Stimulated activated CD4-positive, alpha-beta T cell treated with anti-CD3 and anti-CD28 coated beads, Interleukin-1b, Interleukin-23, amount 100 ng/mL, for 1 hour (primary cell): ENCODE measurements at places on chromosomes 11 and 22.

GRCh38 chr11:93905384-93905783, 55.0 kb upstream of the VSTM5 start:
- no peak for DNase-seq

GRCh38 chr11:122676638-122677037, 21.1 kb downstream of the UBASH3B start:
- DNase-seq, result no peak

- DNase-seq, result no peak
These were observed 49.8 kb downstream of the ARHGAP8 start for GRCh38 chr22:44802071-44802700.

DNA sequence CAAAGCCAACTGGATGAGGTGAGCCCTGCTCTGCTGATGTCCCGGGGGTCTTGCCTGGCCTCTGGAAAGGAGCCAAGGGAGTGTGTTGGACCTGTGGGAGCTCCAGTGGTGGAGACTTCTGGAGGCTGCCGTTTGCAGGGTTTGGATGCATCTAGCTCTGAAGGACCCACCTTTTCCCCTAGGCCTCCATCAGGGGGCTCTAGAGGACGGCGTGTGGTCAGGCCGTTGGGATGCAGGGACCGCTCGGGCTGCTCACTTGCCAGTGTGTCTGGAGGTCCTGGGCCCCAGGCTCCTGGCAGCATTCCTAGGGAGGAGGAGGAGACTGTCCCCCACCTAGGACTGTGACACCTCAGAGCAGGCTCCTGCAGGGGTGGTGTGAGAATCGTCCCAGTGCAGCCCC, 58.3 kb downstream of the PRDM11 start:
- DNase-seq, result no peak

DNA sequence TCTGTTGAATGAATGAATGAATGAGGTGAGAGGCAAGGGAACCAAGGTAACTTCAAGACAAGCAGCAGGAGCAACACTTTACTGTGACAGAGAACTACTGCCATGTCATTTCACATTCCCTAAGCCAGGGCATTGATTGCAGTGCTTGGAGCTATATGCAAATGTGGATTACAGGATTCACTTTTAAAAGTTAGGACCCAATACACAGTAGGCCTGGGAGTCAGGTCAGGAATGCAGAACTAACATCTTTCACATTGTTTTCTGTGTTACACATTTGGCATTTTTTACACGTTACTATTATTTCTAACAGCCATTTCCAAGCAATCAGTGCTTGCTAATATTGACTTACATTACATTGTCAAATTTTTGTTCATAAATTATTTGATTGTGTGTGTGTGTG, 26.2 kb upstream of the ME3 start:
- DNase-seq, result no peak

- DNase-seq, result no peak
These were observed 190.9 kb downstream of the CADM1 start for GRCh38 chr11:115313224-115313838.

GRCh38 chr11:67369801-67370284, 3.6 kb downstream of the CLCF1 start:
- DNase-seq, result no peak

DNA sequence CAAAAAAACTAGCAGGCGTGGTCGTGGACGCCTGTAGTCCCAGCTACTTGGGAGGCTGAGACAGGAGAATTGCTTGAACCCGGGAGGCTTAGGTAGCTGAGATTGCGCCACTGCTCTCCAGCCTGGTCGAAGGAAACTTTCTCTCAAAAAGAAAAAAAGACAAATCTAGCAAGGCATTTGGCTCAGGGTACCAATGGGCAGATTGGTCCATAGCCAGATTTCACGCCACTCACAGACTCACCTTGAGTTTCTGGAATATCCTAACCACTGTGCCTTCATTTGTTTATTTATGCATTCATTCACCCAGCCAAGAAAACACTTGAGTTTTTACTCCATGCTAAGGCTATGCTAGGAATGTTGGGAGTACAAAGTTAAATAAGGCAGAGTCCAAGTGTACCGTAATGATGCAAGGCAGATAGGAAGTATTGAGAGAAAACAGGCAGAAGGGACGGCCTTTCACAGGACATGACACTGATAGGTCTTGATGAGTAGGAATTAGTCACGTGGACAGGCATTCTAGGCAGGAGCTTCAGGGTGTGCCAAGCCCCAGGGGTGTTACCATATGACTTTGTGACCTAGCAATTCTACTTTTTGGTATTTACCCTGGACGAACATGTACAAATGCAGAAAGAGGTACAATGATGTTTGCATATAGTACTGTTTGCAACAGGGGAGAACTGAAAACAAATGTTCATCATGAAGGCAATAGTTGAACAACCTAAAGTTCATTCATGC, 3.0 kb upstream of the PACSIN3 start:
- DNase-seq, result no peak

DNA sequence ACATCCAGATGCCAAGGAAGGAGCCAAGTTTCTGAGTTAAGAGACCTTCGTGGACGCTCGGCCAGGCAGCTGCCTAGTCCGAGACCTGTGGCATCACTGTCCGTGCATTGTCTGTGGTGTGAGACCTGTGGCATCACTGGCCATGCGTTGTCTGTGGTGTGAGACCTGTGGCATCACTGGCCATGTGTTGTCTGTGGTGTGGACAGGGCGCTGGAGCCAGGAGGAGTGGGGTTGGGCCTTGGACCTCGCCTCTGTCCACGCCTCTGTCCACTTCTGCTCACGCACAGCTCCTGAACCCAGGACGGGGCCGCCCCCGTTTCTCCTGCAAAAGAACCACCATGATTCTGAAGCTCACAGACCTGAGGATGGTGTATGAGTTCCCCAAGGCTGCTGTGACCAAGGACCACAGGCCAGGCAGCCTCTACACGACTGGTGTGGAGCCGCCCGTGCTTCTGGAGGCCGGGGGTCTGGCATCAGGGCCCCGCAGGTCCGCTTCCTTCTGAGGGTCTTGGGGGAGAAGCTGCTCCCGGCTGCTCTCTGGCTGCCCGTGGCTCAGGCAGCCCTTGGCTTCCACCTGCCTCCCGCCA, 1218.3 kb downstream of the BRD1 start:
- DNase-seq, result no peak

- no peak for DNase-seq
These were observed 3.8 kb upstream of the INTS5 start for GRCh38 chr11:62656796-62657429.

- no peak for DNase-seq
These were observed 125.1 kb downstream of the TRIM44 start for GRCh38 chr11:35787626-35788025.

DNA sequence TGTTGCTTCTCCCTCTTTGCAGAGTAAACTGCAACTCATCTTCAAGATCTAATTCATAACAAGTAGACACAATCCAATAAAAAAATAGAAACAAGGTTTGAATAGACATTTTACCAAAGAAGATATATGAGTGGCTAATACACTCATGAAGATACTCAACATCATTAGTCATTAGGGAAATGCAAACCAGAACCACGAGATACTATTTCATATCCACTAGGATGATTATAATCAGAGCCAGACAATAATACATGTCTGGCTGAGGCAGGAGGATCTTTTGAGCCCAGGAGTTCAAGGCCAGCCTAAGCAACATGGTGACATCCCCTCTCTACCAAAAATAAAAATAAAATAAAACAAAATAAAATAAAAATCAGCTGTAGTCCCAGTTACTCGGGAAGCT, 85.0 kb downstream of the ATG16L2 start:
- no peak for DNase-seq

DNA sequence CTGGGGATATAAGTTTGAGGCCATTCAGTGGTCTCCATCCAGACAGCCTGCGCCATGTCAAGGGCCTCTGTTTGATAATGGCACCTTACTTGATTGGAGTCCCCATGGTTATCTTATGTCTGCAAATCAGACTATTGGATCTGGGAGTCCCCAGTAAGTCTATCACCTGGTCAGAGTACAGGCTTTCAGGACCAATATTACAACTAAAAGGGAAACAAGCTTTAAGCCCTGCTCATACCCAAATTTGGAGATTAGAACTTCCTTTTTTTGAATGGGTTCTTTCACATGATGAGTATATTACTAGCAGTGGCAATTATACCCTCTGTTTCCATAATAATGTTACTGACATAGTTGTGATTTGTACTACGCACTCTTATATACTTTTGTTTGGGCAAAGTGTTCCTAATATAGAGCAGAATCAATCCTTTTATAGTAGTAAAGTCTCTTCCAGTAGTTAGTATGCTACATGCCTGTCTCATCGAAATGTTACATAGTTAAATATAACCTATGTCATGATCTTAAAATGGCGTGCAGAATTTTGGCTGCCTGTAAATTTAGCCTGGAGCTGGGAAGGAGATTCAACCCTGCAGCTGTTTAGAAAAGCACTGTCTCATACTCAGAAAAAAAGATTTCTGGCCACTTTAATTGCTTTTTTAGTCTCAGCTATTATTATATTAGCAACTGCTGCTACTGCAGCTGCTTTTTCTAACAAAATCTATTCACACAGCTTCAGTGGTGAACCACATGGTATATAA, 4.9 kb downstream of the MS4A15 start:
- no peak for DNase-seq

DNA sequence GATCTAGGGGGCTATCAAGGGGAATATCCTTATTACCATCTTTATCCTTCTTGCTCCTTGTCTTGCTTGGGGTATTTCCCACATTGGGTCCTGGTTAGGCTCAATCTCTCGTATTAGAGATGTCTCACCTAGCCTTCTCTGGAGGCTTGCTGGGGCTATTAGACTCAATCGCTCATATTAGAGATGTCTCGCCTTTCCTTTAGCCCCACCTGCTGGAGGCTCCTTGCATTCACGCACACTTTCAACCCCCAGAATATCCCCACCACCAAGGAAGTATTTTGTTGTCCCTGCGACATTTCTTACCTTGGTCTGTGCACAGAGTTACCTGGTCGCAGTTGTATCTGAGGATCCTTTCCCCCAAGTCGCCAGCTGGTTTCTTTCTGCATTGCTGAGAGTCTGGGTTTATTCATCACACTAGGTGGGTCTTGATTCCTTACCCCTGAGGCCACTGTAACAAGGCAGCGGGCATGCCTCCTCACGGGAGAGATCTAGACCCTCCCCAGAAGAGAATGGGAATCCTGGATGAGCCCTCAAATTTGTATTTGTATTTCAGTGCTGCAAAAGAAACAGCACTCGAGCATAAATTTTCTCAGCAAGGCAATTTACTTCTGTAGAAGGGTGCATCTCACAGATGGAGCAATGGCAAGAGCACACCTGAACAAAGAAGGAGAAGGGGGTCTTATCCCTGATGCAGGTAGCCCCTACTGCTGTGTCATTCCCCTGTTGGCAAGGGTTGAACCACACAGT, 15.9 kb upstream of the HYLS1 start:
- no peak for DNase-seq

DNA sequence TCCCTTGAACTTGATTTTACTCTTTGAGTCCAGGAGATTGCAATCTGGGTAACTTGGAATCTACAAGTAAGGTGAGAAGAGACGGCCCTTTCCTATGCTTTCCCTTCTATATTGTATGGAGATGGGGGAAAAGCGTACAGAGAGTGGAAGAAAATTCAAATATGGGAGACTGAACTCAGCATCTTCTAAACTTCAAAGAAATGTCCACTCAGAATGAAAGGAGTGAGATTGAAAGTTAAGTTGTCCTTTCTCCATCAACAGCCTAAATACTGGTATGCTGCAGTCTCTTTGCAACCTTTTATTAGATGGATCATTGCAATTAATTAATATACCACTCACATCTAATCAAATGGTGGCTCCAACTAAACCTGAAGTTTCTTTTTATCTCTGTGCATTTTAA, 6.4 kb upstream of the EXPH5 start:
- no peak for DNase-seq

- DNase-seq, result no peak
These were observed 22.6 kb downstream of the RTN4RL2 start for GRCh38 chr11:57482782-57483561.

- DNase-seq, result peak; percentile 53
These were observed 52.4 kb downstream of the CACNA1I start for GRCh38 chr22:39622881-39623367.

- no peak for DNase-seq
These were observed 14.7 kb downstream of the GLYATL2 start for GRCh38 chr11:58829786-58830185.

- peak; percentile 78 for DNase-seq
These were observed at the start of gene EXPH5 for GRCh38 chr11:108593214-108593922. EXPH5 (minus strand) TSS chr11:108593768; CDS start chr11:108593536, 232 bp downstream.

GRCh38 chr22:20785415-20785814, 11.5 kb downstream of the SERPIND1 start:
- no peak for DNase-seq

GRCh38 chr11:118806400-118806799, 15.4 kb upstream of the DDX6 start:
- DNase-seq, result no peak

DNA sequence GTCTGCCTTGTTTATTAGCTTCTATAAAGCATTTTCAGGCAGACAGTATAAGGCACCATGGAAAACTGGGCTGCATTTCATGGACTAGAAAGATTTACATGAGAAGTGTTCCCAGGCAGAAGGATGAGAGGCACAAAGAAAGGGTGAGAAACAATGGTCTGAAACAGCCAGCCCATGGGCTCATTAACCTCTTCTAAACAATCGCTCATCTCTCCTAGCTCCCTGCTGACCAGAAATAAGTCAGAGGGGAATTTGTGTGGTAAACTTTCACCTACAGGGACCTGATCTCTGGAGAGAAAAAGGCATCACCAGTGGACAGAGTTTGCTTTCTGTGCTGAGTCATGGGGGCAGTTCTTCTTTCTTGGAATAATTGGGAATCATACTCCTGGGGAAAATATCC, 51.8 kb upstream of the KIRREL3 start:
- DNase-seq, result no peak
